ENCODE measurements at places on chromosomes 7 and 10.

GRCh38 chr10:51502124-51502523, 197.3 kb downstream of the CSTF2T start:
- DNase-seq, result no peak

DNA sequence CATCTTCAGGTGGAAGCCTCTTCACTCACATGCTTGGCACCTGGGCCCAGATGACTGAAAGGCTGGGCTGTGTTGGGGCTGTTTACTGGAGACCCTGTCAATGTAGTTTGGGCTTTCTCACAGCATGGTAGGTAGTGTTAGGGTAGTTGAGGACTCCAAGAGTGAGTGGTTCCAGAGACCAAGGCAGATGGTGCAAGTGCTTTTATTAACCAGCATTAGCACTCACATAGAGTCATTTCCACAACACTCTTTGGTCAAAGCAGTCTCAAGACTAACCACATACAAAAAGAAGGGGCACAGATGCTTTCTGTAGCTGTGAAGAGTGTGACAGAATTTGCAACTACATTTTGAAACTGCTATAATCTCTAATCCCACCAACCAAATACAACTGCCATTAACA, 135.0 kb downstream of the RTKN2 start:
- no peak for DNase-seq

GRCh38 chr10:1464881-1465417, 272.4 kb downstream of the ADARB2 start:
- DNase-seq, result no peak

DNA sequence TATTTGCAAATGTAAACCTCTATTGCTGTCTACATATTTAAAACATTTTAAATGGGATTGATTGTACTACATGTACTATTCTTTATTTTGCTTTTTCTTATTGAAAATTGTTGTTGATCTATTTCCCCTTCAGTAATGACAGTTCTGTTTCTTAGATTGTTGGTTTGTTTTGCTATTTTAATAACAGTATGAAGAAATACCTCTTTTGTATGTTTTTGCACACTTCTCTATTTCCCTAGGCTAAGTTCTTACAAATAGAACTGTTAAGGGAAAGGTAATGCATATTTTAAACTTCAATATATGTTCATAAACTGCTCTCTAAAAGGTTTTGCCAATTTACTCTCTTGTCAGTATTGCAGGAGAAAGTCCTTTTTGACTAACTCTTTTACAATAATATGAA, 195.0 kb upstream of the PRPS1L1 start:
- DNase-seq, result no peak

DNA sequence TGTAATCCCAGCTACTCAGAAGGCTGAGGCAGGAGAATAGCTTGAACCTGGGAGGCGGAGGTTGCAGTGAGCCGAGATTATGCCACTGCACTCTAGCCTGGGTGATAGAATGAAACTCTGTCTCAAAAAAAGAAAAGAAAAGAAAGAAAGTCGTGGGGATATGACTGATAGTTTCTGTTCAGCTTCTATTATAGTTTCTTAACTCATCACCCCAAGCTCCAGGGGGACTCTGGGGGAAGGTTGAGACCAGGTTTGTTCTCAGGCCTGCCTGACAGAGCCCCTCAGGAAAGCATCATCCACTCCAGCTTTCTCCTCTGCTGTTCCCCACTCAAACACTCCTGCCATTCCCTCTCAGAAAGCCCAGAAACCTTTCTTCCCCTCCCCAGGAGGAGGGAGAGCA, 542.4 kb upstream of the GALNT17 start:
- DNase-seq, result no peak

DNA sequence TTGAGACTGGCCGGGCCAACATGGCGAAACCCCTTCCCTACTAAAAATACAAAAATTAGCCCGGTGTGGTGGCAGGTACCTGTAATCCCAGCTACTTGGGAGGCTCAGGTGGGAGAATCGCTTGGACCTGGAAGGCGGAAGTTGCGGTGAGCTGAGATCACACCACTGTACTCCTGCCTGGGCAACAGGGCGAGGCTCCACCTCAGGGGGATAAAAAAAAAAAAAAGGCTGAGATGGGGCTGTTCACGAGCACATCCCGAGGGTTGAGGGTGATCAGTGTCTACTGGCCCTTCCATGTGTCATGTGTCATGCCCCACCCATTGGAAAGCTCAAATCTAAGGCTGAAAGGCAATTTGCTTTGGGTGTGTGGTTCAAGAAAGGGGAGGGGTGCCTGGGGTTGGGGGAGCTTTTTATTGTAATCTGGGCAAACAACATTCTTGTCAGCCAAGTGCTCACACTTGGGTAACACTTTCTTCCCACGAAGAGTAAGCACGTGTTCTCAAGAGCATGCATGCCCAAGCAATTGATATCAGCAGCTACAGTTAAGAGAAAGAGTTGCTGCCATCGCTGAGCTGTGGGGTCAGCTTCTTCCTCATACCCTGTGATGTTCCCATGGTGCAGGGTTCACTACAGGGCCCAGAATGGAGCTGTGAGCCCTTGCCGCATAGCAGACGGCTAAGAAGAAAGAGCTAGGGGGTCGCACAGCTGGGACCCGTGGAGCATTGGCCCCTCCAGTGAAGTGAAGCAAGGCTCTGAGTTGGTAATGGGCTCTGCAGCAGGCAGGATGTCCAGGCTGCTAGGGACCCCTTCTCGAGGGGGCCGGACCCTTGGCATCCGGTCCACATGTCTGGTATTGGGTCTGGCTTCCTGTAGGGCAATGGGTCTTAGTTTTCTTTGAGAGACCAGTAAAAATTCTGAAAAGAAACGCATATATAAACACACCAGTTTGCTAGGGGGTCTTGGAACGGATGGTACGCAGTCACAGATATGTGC, 9.9 kb upstream of the ACSL5 start:
- no peak for DNase-seq

DNA sequence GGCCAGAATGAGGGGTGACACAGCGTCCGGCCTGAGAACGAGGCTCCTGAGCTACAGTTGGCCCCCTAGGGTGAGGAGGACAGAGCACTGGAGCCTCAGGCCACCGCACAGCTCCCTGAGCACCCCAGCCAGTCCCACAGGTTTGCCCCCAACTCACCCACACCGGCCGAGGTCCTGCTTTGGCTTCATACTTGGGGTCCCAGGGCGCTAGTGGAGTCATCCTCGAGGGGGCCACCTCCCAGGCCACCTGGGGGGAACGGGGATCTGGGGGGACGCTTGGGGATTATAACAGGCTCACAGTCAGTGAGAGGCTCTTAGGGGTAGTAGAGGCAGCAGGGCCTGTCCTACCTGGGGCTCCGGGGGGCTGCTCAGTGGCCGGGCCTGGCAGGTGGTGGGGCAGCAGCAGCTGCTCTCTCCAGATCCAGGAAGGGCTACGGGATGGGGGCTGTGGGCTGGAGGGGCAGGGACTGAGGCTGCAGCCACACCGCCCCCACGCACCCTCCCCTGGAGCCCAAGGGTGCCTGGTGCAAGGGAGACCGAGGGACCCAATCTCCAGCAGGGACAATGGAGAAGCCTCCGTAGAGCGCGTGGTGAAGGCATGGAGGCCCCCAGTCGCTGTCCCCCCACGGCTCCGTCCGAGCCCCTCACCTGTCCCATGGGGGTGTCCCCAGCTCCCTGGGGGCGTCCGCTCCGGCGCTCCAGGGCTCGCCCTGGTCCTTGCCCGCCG, 588 bp downstream of the SAP25 start:
- no peak for DNase-seq

Data from activated CD8-positive, alpha-beta memory T cell treated with anti-CD3 and anti-CD28 coated beads, Interleukin-2, amount 50 U/mL, for 48 hours (primary cell).